ENCODE measurements at places on chromosomes 1 and 21.

DNA sequence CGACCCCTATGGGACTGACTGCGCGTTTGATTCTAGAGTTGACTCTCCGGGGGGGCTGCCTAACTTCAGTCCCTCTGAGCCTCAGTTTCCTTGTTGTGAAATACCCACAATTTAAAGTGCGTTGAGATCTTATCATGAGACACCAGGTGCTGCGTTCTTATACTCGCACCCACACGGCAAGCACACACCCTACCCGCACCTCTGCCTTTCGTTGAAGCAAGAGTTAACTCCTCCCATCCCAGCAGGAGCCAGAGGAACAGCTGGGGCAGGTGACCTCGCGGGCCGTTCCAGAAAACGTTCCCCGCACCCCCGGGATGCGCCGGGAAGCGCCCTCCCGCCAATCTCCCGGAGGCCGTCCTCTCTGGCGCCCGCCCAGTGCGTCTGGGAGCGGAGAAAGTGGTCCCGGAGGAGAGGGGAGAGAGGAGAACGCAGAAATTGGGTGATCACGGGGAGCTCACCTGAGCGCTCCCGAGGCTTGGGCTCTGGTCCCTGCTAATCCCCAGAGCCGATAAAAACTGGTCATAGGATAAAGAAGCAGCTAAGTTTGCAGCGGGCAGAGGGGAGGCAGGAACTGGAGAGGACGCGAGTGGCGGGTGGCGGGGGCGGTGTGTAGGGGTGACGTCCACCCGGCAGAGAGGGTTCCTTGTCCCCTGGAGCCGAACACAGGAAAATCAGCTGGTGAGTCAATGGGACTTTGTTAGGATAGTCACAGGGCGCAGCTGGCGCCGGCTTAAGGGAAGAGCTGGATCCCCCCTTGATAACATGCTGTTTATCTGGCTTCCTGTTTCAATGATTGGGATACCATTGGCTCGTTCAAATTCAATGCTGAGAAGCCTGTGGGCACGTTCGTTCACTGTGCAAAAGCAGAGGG lies 869 bp downstream of the NAV1 start:
- DNase-seq: peak; percentile 75

DNA sequence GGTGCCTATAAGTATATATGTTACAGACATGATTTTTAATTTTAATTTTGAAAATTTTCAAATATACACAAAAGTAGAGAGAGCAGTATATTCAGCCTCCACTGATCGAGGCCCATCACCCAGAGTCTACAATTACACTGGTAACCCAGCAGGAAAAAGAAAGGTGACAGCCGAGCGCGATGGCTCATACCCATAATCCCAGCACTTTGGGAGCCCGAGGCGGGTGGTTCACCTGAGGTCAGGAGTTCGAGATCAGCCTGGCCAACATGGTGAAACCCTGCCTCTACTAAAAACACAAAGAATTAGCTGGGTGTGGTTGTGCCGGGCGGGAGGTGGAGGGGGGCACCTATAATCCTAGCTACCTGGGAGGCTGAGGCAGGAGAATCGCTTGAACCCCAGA lies 1.4 kb downstream of the YBEY start:
- no peak for DNase-seq

- no peak for DNase-seq
These were observed 21.2 kb upstream of the PLA2G2C start for GRCh38 chr1:20207546-20207945.

DNA sequence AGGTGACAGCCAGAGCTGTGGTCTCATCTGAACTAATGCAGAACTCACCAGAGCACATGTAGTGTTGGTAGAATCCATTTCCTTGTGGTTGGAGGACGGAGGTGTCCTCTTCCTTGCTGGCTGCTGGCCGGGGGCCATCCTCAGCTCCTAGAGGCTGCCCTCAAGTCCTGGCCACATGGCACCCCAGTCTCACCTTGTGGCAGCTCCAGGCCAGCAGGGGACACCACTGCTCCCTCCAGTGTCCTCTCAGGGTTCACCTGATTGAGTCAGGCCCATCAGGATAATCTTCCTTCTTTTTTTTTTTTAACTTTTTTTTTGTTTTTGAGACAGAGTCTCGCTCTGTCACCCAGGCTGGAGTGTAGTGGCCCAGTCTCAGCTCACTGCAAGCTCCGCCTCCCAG lies 2.9 kb downstream of the KCNE1 start:
- no peak for DNase-seq

DNA sequence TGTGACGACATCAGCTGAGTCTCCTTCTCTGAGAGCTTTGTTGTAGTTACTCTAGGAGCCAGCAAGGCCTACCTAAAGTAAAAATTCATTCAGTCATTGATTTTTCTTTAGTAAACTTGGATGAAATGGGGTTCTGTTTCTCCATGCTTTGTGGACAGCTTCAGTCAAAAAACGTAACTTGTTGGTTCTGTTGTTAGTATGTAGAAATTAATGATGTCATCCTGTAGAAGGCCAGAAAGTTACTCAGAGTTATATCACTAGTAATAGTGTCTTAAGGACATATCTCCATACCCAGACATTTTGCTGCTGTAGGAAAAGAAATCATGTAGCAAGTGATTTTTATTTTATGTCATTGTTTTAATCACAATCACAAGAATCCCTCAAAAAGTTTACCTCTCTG lies 43.0 kb downstream of the KDM1A start:
- no peak for DNase-seq

GRCh38 chr1:232880354-232880753 lies 70.1 kb upstream of the NTPCR start:
- DNase-seq: peak; percentile 16

DNA sequence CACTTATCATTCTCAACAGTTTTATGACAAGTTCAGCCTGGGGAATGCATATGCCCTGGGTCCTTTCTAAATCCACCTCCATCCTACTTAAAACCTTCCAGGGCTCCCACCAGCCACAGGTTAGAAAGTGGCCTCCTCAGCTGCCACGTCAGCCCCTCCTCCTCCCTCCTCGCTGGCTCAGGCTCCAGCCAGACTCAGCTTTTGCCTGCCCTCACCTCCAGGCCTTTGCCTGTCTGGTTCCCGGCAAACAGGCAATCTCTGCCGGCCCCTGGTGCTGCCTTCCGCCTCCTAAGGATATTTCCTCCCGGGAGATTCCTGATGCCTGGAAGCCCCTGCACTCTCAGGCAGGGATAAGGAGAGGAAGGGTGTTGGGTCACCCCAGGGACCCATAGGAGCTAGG lies 9.5 kb downstream of the RHBG start:
- DNase-seq: no peak

- DNase-seq: no peak
These were observed 78.7 kb upstream of the COG2 start for GRCh38 chr1:230563591-230563990.

DNA sequence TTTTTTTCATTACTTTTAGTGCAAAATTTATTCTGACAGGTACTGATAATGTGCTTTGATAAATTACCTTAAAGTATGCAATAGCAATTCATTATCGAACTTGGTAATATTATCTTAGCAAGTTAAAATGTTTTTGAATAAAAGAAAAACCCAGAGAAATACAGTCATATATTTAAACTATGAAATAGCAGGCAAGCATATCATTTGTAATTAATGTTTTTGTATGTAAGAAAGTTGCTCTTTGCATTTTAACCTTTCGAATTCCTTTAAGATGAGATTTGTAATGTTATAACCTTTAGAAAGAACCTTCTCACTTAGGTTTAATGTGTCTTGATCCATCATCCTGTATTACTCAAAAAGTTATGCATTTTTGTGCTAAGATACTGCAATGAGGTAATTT lies 585.6 kb downstream of the PTBP2 start:
- no peak for DNase-seq

GRCh38 chr1:213245260-213245910 lies 194.3 kb downstream of the RPS6KC1 start:
- no peak for DNase-seq
